ENCODE measurements at places on chromosomes 7 and 10.

- DNase-seq = no peak
Observed at GRCh38 chr7:131878777-131879176, 322.3 kb upstream of the PODXL start.

GRCh38 chr7:156172638-156173037 is 360.4 kb upstream of the SHH start:
- DNase-seq = no peak

DNA sequence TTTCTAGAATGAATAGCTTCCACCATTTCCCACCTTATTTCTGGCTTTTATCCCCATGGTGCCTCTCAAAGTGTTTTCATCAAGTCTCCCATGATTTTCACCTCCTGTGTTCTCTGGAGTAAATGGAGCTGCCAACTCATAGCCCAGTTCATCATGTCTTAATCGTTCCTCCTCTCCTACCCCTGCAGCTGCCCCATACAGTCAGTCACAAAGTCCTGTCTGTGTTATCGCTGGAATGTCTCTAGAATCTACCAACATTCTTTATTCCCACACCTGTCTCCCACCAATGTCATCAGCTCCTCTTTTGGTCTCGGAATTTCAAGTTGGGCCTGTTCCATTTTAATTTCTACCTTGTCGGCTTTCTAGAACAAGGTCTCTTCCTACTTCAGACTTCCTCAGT is 178.9 kb downstream of the MLLT10 start:
- no peak for DNase-seq

GRCh38 chr7:98802781-98803110 is 67.1 kb downstream of the TMEM130 start:
- no peak for DNase-seq

GRCh38 chr7:157486007-157486755 is 149.4 kb downstream of the DNAJB6 start:
- no peak for DNase-seq

- DNase-seq = no peak
Observed at GRCh38 chr7:95694334-95694733, 78.0 kb upstream of the DYNC1I1 start.

- DNase-seq = peak; percentile 2
Observed at GRCh38 chr10:55410415-55410885, 609.4 kb upstream of the PCDH15 start.

DNA sequence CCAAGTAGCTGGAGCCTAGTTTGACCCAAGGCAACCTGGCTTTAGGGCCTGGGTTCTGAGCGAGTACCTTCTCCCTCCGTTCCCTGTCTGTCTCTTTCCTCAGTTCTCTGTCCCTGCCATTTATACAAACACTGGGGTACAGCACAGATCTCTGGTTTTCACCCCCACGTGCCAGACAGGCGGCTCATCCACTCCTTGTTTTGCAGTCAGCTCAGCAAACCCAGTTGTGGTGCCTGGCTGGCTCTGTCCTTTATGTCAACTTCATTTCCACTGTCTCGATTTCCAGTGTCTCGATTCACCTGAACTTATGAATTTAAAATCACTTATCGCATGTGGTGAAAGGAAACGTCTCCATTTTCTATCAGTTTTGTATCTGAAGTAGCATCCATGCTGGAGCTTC is 230.8 kb downstream of the FRMD4A start:
- no peak for DNase-seq

DNA sequence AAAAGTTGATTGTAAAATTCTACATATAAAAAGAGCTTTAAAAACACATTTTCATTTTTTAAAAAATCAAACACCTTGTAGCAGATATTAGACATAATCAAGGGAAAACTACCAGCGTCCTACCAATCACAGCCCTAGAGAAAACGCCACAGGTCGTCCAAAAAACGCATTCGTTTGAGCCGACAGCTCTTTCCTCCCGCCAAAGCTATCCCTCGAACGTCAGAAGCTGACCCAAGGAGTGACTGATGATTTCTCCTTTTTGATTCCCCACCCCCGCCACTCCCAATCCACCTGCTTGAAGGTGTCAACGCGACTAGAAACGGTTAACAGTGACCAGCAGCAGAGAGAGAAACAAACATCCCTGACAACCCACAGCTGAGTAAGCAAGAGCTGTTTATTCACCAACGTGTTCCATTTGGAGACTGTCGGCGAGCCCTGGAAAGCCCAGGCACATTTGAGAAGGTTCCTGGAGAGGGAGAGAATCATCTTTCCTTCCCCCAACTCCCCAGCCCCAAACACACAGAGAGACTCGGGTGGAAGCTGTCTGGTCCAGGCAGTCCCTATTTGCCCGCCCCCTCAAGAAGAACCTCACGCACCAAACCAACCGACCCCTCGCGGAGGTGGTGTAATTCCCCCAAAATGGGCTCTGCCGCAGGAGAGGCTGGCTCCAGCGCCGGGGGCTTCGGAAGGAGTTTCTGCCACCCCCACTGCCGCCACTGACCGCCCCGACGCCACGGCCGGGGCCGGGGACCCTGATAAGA is 622 bp downstream of the CPEB3 start:
- DNase-seq = peak; percentile 44

DNA sequence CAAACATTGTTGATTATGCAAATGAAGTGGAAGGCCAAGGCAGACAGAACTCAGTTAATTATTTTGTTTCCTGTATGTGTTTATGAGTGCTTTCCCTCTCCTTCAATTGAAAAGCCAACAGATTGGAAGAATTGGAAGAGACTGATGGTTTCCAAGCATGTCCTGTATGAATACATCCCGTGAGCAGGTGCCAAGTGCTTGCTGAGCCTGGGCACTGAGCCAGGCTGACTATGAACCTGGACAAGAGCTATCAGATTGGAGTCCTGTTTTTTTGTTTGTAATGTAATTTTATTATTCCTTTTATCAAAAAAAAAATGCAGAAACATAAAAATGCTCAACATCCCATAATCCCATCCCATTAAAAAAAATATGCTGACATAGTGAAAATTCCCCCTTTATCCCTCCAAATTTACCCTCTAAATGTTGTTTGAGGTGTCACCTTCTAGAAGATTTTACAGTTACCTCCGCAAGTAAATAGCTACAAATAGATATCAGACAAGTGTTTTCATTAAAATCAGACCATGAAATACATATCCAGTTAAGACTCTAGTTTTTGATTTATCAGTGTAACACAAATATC is 449.5 kb downstream of the GRID1 start:
- DNase-seq = no peak

- no peak for DNase-seq
Observed at GRCh38 chr10:36362257-36362656, 720.2 kb upstream of the FZD8 start.

DNA sequence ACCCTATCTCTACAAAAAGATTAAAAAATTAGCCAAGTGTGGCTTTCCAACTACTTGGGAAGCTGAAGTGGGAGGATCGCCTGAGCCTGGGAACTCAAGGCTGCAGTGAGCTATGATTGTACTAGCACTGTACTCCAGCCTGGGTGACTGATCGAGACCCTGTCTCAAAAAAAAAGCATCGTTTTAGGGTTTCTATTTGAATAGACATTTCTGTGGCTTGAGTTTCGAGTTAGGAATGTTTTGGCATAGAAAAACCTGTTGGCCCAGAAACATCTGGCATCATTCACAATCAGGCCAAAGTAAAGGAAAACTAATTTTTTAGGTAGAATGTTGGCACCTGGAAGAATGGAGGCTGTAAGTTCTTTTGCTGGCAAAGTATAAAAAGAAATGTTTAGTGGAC is 72.4 kb downstream of the AUTS2 start:
- no peak for DNase-seq

DNA sequence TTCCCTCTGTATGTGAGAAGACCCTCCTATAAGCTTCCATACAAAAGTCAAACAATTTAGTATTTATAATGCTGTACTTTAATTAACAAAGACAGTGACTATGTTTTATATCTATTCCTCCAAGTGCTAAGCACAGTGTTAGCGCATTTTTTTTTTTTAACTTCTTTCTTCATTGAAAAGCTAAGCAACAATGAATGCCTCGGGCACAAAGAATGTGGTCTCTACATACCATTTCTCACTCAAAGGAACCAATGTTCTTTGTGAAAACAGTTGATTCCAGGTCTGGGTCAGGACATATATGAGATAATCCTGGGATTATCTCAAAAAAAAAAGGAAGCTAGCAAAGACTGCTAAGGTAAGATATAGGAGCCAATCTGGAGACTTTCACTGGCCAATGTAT is 26.2 kb upstream of the REEP3 start:
- no peak for DNase-seq

DNA sequence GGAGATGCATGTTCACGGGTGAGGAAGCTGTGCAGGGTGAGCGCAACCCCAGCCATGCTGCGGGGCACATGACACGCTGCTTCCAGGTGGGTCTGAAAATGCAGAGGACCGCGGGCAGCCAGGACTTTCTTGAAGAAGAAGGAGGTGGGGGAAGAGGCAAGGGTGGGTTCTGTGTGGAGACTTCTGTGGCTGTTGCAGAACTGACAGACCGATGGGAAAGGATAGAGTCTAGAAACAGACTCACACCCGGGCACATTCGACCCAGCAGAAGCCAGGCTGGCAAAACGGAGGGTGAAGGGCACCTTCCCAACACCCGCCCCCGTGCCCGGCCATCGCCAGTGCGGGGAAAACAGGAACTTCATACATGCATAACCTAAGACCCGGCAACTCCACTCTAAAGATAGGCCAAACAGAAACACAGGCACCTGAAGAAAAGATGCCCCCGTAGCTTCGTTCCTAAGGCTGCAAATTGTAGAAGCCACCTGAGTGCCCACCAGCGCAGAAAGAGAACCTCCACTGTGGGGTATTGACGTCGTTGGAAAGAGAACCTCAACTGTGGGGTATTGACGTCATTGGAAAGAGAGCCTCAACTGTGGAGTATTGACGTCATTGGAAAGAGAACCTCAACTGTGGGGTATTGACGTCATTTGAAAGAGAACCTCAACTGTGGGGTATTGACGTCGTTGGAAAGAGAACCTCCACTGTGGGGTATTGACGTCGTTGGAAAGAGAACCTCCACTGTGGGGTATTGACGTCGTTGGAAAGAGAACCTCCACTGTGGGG is 4.8 kb upstream of the KNDC1 start:
- no peak for DNase-seq

GRCh38 chr10:17222329-17222728 is 5.7 kb upstream of the VIM start:
- no peak for DNase-seq

- no peak for DNase-seq
Observed at GRCh38 chr10:89532476-89532875, 2.9 kb downstream of the SLC16A12 start.

- no peak for DNase-seq
Observed at GRCh38 chr10:121043124-121043849, 192.1 kb downstream of the WDR11 start.

- no peak for DNase-seq
Observed at GRCh38 chr10:25696013-25696708, 237.9 kb upstream of the MYO3A start.

GRCh38 chr10:101221549-101221948 is 7.7 kb downstream of the LBX1 start:
- no peak for DNase-seq

DNA sequence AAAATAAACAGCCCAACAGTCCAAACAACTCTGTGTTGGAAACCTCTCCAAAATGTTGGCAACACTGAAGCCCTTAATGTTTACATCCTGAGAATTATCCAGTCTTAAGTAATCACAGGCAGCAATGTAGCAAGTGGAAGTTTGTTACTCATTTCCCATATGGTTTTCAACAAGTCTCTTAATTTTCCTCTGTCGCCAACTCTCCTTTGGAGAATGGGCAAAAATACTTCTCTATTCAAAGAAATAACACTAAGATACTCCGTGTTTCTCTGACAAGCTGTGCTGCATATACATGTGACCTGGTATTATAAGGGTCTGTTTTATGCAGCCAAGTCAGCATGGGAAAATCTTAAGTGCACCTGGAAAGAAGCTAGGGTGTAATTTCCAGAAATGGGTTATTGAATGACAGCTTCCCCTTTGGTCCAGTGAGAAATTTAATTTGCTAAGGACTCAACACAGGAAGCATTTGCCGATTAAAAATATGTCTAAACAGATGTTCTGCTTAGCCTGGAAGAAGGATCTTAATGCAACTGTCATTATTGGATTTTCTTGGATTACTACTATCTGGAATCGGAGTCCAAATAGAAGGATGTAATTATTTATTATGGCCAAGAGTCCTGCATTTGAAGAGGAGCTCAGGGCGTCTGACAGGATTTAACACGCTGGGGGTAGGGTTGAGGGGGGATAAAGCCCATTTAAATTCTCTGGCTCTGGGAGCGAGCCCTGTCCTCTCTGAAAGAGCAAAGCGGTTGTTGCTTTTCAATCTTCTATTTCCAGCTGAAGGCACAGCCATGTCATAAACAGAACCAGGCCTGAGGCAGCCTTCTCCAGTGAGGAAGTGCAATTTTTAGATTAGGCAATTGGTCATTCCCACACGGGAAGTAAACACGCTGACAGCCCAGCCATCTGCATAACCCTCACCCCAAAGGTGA is 73.1 kb downstream of the TLL2 start:
- DNase-seq = no peak

GRCh38 chr7:37212556-37212955 is 236.1 kb downstream of the ELMO1 start:
- no peak for DNase-seq

DNA sequence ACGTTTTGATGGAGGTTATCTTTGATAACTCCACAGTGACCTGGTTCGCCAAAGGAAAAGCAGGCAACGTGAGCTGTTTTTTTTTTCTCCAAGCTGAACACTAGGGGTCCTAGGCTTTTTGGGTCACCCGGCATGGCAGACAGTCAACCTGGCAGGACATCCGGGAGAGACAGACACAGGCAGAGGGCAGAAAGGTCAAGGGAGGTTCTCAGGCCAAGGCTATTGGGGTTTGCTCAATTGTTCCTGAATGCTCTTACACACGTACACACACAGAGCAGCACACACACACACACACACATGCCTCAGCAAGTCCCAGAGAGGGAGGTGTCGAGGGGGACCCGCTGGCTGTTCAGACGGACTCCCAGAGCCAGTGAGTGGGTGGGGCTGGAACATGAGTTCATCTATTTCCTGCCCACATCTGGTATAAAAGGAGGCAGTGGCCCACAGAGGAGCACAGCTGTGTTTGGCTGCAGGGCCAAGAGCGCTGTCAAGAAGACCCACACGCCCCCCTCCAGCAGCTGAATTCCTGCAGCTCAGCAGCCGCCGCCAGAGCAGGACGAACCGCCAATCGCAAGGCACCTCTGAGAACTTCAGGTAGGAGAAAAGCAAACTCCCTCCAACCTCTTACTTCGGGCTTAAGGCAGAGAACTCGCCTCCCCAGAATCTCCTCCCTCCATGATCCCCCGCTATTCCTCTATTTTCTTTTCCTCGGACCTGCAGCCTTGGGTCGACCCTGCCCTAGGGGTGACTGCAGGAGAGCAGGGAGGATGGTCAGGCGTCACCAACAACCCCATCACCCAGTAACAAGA is at the start of gene SERPINE1:
SERPINE1 (plus strand) TSS at position 454 of the 809 bp plus-strand sequence. CDS start 1,290 bp downstream, outside the sequence.
- DNase-seq = peak; percentile 69

- DNase-seq = no peak
Observed at GRCh38 chr7:82430500-82431465, 12.8 kb downstream of the CACNA2D1 start.

GRCh38 chr7:135328053-135328452 is 94.4 kb downstream of the STRA8 start:
- DNase-seq = no peak

- no peak for DNase-seq
Observed at GRCh38 chr7:126637538-126637937, 615.2 kb downstream of the GRM8 start.

GRCh38 chr10:118753331-118754228 is 1.2 kb downstream of the CACUL1 start:
- no peak for DNase-seq

GRCh38 chr10:112912410-112912928 is 37.6 kb upstream of the TCF7L2 start:
- DNase-seq = no peak
